ENCODE measurements at places on chromosomes 7 and 10. TPM values are rescaled to one million over a fixed set of nuclear protein-coding genes. Genes with fewer than 3 reads are reported as not detected.

- no peak for DNase-seq
Observed at GRCh38 chr7:137931823-137932222, 70.1 kb downstream of the CREB3L2 start.

The HOXA2 gene
- total RNA-seq, result 4.3 TPM

GRCh38 chr10:31319602-31320549, 860 bp downstream of the ZEB1 start:
- DNase-seq, result peak; percentile 78

The AOAH gene
- 19.4 TPM for total RNA-seq

The ATG9B gene
- total RNA-seq, result not detected

The LIPJ gene
- 0.16 TPM for total RNA-seq

The COL17A1 gene
- total RNA-seq, result not detected

The TSPAN13 gene
- total RNA-seq, result 2.2 TPM

The ASZ1 gene
- total RNA-seq, result not detected

DNA sequence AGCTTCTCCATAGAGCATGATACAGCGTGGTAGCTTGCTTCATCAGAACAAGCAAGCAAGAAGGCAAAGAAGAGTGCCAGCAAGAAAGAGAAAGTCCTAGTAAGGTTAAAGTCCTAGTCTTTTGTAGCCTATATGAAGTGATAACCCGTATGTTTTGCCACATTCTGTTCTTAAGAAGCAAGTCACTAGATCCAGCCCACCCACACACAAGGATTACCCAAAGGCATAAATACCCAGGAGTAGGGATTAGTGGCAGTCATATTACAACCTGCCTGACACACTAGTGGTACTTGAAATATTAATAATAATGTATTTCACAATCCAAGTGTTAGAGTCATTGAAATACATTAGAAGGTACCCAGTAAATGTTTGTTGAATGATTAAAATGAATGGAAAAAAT, 285.5 kb downstream of the HPSE2 start:
- DNase-seq, result no peak

The HOXA4 gene
- total RNA-seq, result 3.2 TPM

The VSTM4 gene
- total RNA-seq, result 13.3 TPM

- no peak for DNase-seq
Observed at GRCh38 chr7:139479620-139480019, 3.9 kb downstream of the KLRG2 start.

The INMT gene
- 30.7 TPM for total RNA-seq

The KCND2 gene
- total RNA-seq, result 3.3 TPM

All from sigmoid colon (tissue), 7 donors.